ENCODE measurements at places on chromosomes 4 and X.
A peak's percentile ranks its signal among the peaks of the same experiment; 100 is the strongest.

DNA sequence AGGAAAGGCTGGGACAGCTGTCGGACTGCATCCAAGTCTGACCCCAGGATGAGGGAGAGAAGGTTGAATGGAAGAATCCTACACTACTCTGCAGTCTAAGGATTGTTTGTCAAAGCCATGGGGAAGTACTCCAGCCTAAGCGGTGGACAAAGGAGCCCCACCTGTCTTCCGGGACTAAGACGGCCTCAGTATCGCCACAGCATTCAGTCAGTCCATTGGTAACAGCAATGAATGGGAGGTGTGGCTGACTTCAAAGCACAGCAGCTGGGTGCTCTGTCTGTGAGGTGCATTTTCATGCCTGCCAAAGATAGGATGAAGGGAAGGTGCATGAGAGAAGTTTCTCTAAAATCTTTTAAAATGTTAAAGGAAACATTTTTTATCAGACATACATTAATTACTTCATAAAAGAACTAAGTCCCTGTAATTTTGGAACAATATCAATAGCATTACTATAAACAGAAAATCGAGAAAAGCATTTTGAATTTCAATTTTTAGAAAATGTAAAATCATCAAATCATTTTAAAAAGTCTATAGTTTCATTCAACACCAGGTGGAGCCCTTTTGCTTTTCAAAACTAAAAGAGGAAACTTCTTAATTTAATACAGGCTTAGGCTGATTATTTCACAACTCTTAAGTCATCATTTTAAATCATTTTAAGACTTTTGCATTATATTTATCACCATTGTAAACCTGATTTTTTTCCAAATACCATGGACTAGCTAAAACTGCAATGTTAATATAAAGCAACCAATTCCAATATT lies 27.6 kb upstream of the INTU start:
- H3K36me3 ChIP-seq, result no peaks in the 10 kb centered on the region
- H3K27ac ChIP-seq, result no peak overlapping the region
- no peaks in the 10 kb centered on the region for H3K4me1 ChIP-seq
- peaks cover 11% of the 10 kb centered on the region for H3K27me3 ChIP-seq
- no peak overlapping the region for H3K4me3 ChIP-seq

GRCh38 chrX:4550018-4550417 lies 836.6 kb upstream of the PRKX start:
- H3K27ac ChIP-seq, result no peak overlapping the region
- H3K4me1 ChIP-seq, result no peaks in the 10 kb centered on the region
- H3K36me3 ChIP-seq, result no peaks in the 10 kb centered on the region

DNA sequence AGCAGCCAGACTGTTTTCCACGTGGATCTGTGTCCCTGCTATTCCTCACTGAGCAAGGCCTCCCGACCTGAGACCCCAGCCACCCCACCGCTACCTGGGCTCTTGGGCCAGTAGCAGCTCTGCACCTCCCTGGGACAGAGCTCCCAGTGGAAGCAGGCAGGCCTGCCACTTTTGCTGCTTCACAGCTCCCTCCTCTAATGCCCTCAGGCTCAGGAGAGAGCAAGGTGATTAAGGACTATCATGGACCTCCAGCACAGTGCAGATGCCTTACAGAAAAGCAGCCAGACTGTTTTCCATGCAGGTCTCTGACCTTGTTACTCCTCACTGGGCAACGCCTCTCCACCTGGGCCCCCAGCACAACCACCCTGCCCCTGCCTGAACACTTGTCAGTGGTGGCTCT lies 37.0 kb downstream of the AWAT2 start:
- H3K27ac ChIP-seq, result no peak overlapping the region
- DNase-seq, result no peak
- peaks cover 8% of the 10 kb centered on the region for H3K27me3 ChIP-seq
- H3K4me1 ChIP-seq, result no peaks in the 10 kb centered on the region
- no peak overlapping the region for H3K4me3 ChIP-seq

GRCh38 chr4:3074846-3075651 lies 568 bp downstream of the HTT start:
- H3K4me1 ChIP-seq, result peaks cover 34% of the 10 kb centered on the region
- no peaks in the 10 kb centered on the region for H3K27me3 ChIP-seq
- DNase-seq, result peak; percentile 47
- no peak overlapping the region for H3K27ac ChIP-seq

- H3K4me1 ChIP-seq, result no peaks in the 10 kb centered on the region
- no peak overlapping the region for H3K27ac ChIP-seq
- peaks cover 5% of the 10 kb centered on the region for H3K36me3 ChIP-seq
- H3K4me3 ChIP-seq, result no peak overlapping the region
Measured at GRCh38 chrX:13538414-13538813, 31.0 kb upstream of the EGFL6 start.

- H3K4me3 ChIP-seq, result no peak overlapping the region
- peaks cover 9% of the 10 kb centered on the region for H3K27me3 ChIP-seq
- no peaks in the 10 kb centered on the region for H3K36me3 ChIP-seq
Measured at GRCh38 chr4:153750197-153750817, 9.5 kb downstream of the RNF175 start.

- H3K27ac ChIP-seq, result no peak overlapping the region
- H3K27me3 ChIP-seq, result no peaks in the 10 kb centered on the region
- no peaks in the 10 kb centered on the region for H3K36me3 ChIP-seq
- no peak overlapping the region for H3K4me3 ChIP-seq
- no peaks in the 10 kb centered on the region for H3K4me1 ChIP-seq
Measured at GRCh38 chr4:35965300-35965699, 279.0 kb downstream of the ARAP2 start.

DNA sequence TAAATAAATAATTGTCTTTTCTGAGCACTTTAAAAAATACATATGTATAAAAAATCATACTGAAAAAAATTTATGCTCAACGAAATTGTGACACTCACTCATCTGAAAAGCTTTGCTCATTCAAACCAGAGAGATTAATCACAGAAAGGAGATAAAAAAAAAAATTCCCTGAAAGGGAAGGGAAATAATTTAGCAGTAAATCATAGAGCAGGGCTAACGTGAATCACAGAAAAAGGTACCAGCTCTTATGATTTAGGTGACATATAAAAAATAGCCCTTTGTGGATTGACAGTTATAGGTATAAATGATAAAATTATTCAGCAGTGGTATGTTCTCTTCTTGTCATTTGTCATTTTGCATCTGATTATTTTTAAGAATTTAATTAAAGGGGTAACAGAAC lies 552.7 kb upstream of the TENM3 start:
- no peak overlapping the region for H3K27ac ChIP-seq
- no peaks in the 10 kb centered on the region for H3K27me3 ChIP-seq

- no peak overlapping the region for H3K4me3 ChIP-seq
- H3K36me3 ChIP-seq, result peaks cover 6% of the 10 kb centered on the region
- peak overlapping the region; percentile 59 for H3K27ac ChIP-seq
- no peak for DNase-seq
Measured at GRCh38 chr4:185242749-185243533, 33.5 kb downstream of the SNX25 start.

GRCh38 chr4:187232196-187232595 lies 508.5 kb upstream of the FAT1 start:
- no peak overlapping the region for H3K4me3 ChIP-seq
- H3K27me3 ChIP-seq, result no peaks in the 10 kb centered on the region
- H3K4me1 ChIP-seq, result no peaks in the 10 kb centered on the region
- H3K36me3 ChIP-seq, result no peaks in the 10 kb centered on the region
- H3K27ac ChIP-seq, result no peak overlapping the region
